ENCODE measurements at places on chromosomes 6 and 20.

- no peak for DNase-seq
Measured at GRCh38 chr20:32832664-32833063, 12.9 kb downstream of the MAPRE1 start.

DNA sequence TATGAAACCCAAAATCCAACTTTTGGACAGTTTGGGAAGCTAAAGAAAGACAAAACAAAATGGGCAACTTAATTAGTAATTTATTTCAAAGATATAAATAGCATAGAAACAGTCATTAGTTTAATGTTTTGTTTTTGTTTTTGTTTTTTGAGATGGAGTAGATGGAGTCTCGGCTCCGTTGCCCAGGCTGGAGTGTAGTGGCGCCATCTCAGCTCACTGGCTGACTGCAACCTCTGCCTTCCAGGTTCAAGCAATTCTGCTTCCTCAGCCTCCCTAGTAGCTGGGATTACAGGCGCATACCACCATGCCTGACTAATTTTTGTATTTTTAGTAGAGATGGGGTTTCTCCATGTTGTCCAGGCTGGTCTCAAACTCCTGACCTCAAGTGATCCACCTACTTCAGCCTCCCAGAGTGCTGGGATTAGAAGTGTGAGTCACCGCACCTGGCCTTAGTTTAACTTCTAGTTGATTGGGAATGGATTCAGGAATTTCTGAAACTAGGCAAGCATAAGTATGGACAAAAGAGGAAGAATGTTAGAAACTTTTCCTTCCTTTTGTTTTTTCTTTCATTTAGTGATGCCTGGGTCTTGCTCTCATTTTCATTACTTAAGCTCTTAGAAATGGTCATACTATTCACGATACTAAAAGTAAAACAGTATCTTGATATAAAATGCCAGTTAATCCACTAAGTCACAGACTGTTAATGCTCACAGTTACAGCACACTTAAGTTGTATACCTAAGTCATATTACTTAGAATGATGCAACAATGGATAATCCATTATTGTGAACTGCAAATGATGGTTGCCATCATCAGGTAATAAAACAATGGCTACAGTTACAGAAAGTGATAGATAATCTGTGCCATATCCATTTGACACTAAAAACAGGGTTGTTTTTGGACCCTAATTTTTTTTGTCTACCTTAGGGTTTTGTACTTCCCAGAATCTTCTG, 8.2 kb downstream of the SENP6 start:
- no peak for DNase-seq

GRCh38 chr6:145656128-145656527, 79.2 kb downstream of the EPM2A start:
- DNase-seq = no peak

- DNase-seq = no peak
Measured at GRCh38 chr6:36659271-36659670, 19.2 kb upstream of the CDKN1A start.

DNA sequence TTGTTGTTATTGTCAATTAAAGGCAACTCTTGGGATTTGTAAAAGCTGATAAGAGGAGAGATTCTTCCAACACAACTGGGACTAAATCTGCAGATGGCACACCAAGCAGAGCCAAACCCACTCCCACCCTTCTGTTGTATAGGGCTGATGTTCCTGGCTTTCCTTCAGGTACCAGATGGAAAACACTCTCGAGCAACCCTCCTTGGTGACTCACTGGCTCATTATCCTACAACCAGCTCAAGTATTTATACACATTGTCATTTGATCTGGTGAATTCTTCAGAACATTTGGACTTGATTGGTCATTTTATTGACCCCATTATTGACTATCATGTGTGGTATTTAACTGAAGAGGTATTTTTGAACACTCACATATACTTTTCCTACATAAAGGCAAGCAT, 190.3 kb upstream of the PCSK2 start:
- DNase-seq = no peak

- DNase-seq = no peak
Measured at GRCh38 chr6:170172825-170173256, 118.0 kb downstream of the DLL1 start.

- no peak for DNase-seq
Measured at GRCh38 chr20:61544910-61545889, 293.1 kb downstream of the CDH4 start.

- no peak for DNase-seq
Measured at GRCh38 chr6:16205377-16206144, 32.8 kb upstream of the GMPR start.

DNA sequence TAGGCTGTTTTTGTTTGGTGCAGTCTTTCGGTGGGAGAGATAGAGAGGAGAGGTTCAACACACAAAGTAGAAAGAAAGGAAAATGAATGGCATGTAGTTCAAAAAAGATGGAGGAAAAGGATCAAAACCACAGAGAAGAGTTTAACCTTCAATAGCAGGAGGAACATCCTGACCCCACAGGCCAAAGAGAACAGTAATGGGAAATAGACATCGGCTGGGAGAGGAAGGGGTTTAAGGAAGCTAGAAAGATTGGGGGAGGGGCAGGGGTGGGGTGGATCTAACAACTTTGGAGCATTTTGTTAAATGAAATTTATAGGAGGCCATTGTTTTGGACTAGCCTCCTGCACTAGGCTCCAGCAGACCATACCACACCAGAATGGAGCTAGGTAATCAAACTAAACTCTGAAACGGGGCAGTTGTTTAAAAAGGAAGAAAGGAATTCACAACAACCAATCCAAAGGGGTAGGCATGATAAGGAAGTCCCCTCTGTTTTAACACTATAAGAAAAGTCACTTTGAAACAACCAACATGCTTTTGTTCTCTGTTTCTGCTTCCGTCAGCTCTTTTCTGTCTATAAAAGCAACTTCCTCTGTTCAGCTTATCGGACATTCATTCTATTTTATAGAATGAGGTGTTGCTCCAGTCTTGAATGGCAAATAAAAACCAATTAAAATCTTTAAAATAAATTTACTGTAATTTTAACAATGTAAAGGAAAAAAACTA, 82.6 kb downstream of the EPB41L2 start:
- DNase-seq = no peak

DNA sequence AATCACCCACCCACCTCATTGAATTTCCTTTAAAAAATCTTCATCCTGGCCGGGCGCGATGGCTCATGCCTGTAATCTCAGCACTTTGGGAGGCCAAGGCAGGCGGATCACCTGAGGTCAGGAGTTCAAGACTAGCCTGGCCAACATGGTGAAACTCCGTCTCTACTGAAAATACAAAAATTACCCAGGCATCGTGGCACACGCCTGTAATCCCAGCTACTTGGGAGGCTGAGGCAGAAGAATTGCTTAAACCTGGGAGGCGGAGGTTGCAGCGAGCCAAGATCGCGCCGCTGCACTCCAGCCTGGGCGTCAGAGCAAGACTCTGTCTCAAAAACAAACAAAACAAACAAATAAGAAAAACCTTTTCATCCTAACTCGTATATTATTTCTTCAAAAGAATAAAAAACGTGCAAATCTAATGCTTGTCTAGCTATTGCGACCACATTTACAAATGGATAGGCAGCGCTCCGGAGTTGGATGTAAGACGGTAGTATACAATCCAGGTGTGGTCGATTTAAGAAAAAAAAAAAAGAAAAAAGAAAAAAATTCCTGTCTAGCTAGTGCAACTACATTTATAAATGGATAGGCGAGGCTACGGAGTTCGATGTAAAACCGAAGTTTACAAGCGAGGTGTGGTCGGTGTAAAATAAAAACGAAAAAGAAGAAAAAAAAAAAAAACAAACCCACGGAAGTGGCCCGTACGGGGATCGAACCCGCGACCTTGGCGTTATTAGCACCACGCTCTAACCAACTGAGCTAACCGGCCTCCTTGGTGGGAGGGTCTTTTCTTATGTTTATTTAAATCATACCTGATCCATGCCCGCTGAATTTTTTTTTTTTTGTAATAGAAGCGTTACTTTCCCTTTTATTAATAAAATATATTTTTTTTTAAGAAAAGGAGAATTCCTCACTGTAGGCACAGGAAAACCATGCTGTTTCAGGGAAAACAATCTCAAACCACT, 70.7 kb upstream of the PRSS16 start:
- no peak for DNase-seq

GRCh38 chr6:170456334-170456733, 96.8 kb downstream of the PSMB1 start:
- DNase-seq = no peak
